Stimulated activated CD8-positive, alpha-beta memory T cell treated with anti-CD3 and anti-CD28 coated beads, Interleukin-4, amount 100 ng/mL, for 1 hour (primary cell): ENCODE measurements at places on chromosomes 12 and 14.

DNA sequence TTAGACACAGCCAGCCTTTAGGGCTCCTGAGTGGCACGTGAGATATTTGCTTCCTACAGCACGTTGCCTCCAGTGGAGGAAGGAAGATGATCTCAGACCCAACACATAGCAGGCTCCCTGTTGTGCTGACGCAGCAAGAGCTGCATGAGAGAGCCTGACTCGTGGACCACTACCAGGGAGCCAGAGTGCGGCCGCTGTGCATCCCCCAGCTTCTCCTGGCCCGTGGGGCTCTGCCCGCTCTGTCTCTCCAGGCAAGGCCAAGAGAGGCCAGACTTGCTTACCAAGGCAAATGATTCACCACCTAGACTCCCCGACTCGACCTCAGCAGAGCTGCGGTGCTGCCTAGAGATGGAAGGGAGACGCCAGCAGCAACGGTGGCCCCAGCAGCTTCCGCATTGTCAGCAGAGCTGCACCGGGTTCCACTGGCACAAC lies 37.5 kb downstream of the MAP3K9 start:
- no peak for DNase-seq

- no peak for DNase-seq
These were observed 31.5 kb downstream of the TTC7B start for GRCh38 chr14:90784621-90785270.

- DNase-seq: no peak
These were observed 47.0 kb upstream of the PLBD1 start for GRCh38 chr12:14614704-14615121.

DNA sequence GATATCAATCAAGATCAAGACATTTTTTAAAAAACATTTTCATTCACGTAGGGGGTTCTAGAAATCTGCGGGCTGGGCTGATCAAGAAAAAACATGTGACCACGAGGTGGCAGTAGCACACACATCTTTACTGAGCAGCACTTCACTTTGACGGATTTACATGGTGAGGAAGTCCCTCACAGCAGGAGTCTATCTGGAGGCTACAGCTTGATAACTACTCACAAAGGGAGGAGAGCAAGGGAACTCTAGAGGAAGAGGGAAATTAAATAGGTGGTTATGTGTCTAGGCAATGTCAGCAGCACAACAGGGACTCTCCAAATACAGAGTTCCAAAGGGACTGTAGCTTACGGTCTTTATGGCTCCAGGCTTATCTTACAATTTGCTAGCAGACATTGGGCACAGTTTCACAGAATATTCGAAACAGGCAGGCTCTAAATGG lies 248.1 kb downstream of the DPY19L2 start:
- DNase-seq: no peak

DNA sequence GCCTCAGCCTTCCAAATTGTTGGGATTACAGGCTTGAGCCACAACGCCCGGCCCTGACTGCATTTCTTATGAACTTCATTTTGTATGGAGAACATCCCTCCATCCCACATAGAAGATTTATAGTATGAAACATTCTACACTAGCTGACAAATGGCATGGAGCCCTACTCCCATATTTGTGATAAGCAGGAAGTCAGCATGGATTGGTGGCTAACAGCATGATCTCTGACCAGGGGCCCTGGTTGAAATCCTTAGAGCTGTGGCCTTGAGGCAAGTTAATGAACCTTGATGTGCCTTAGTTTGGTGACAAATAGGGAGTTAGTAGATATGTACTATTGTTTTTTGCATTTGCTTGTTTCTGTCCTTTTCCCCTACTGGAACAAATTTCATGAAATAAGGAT lies 12.3 kb downstream of the IFI27L1 start:
- no peak for DNase-seq

DNA sequence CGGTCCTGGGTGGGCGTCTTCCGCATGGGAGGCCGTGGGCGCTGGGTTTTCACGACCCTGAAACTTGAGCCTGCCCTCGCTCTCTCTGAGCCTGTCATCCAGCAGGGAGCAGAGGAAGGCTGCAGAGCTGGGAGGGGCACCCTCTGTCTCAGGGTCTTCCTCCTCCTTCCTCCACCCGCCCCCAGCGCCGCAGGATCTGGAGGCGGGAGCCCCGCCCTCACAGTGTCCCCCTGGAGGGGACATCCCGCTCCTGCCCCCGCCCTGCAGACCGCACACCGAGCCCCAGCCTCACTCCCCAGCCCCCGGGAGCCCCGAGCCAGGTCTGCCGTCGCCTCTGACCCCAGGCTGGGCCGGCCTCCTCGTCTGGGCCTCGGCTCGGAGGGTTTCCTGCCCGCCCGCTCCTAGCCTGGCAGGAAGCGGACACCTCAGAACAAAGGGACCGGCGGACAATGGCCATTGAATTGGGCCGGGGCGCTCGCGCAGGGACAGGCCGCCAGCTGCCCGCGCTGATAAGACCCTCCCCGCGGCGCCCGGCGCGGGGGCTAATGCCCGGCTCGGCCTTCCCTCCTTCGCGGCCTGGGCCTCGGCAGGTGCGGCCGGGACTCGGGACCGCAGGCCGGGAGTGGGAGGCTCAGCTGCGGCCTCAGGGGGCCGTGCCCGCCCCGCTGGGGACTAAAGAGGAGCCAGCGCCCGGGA lies 15.3 kb upstream of the NUDT14 start:
- DNase-seq: no peak

DNA sequence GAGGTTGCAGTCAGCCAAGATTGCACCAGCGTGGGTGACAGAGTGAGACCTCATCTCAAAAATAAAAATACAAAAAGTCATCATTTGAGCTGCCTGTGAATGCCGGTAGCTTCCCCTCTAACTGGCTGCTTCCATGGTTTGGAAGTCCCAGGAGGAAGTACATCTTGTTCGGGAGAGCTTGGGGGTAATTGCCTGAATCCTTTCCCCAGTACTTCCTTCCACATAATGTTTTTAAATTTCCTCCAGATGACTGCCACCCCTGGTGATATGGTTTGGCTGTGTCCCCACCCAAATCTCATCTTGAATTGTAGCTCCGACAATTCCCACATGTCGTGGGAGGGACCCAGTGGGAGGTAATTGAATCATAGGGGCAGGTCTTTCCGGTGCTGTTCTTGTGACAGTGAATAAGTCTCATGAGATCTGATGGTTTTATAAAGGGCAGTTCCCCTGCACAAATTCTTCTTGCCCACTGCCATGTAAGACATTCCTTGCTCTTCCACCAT lies 87.2 kb downstream of the SPRING1 start:
- DNase-seq: no peak

DNA sequence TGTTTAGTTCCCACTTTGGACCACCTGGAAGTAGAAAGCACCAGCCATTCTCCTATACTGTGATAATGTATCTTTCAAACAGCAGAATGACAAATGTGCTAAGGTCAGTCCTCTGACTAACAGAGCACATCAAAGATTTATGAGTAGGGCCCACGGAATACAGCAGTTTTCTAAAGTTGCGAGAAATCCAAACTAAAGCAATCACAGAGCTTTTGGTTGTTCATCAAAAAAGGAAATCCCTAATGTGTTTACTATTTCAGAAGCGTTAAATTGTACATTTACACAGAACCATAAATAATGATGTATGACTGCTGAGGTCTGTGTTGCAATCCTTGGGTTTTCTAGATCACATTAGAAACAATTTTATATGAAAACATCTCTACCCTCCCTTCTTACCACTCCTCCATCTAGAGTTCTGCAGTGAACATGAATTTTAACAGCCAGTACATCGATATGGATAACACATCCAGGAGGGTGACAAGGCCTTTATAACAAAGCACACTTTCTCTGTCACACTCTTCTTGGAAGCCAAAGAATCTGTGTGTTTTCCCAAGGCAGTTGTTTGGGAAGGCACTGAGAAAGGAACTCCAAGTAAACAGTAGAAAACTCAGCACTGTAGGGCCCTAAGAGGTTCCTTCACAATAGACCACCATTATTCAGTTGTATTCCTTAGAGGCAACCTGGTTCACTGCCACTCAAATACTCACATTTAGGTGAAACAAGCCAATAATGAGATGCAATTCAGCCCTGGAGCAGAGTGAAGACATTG lies 7.3 kb downstream of the KITLG start:
- no peak for DNase-seq

DNA sequence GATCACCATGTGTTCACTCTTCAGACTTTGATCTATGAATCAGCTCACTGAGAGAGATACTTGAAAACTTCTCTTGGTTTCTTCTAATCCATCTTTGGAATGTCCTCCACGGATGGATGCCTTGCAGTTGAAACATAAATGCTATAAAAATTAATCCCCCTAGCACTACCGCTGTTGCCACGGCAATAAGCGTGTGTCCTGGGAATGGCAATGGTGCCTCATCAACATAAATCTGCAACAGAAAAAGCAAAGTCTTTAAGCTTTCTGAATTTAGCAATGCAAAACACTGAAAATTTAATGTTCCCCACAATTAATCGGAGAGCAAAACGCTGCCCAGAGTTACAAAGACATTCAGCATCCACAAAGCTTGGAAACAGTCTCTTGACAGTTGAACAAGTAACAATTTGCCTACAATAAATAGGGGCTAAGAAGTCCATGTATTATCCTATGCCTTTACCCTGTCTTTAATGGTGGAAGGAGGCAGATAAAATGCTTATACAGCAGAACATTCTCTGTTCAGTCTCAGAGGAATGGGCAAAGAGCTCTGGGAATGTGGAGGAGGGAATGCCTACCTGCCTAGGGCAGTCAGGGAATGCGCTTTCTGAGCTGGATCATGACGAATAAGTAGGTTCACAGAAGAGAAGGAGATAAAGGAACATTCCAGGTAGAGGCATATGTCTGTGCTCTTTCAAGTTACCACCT lies 70.9 kb upstream of the PPP4R3A start:
- no peak for DNase-seq

- DNase-seq: no peak
These were observed 28.1 kb downstream of the ATP6V1D start for GRCh38 chr14:67331368-67332125.

GRCh38 chr12:6703631-6704030 lies 3.0 kb upstream of the PIANP start:
- DNase-seq: no peak

DNA sequence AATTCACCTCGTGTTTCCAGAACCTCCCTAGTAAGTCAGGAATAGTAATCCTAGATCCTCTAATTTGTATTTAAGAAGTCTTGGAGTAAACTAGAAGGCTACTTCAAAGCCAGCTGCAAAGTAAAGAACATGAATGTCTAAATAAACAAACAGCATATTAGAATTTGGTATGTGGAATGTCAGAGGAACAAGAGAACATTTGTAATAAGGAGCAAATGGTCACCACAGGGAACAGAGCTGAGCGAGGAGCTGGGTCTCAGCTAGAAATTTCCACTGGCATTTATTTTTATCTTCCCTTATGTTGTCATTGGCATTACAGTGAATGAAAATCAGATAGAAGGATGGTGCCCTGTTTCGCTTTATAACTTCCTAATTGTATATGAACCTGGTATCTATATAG lies 50.2 kb downstream of the FRMD6 start:
- no peak for DNase-seq

DNA sequence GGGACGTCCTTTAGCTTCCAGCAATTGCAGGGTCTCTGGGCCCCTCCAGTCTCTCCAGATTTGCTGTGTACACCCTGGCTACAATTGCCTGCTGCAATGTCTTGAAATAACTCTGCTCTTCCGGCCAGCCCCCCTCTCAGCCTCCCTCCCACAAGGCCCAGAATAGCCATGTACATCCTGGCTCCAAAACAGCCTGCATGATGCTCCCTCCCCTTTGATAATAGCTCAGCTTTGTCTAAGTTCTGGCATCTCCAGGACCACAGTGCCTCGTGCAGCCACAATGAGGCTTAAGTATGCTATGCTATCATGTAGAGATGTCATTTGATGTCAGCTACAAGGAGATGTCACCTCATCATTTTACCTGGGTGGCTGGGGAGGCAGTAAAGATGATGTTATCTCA lies 74.6 kb downstream of the SRRM4 start:
- DNase-seq: no peak

- DNase-seq: no peak
These were observed 272.1 kb downstream of the LRIG3 start for GRCh38 chr12:58648176-58648575.

DNA sequence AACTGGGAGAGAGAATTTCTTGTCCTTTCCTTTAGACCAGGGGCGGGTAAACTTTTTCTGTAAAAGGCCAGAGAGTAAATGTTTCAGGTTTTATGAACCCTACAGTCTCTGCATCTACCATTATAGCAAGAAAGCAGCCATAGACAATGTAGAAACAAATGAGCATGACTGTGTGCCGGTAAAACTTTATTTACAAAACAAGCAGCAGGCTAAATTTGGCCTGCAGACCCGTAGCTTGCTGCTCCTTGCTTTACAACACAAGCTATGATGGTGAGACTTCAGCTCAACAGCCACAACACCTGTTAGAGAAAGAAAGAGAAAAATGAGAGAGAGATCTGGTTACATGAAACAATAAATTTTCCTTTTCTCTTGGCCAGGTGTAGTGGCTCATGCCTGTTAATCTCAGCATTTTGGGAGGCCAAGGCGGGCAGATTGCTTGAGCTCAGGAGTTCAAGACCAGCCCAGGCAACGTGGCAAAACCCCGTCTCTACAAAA lies 4.2 kb upstream of the CDC42BPB start:
- DNase-seq: no peak

GRCh38 chr14:69586404-69586803 lies 11.7 kb upstream of the CCDC177 start:
- no peak for DNase-seq
